ENCODE measurements at places on chromosomes 1 and 21.

- DNase-seq, result peak; percentile 84
Observed at GRCh38 chr1:7409278-7409677, 361.8 kb upstream of the VAMP3 start.

DNA sequence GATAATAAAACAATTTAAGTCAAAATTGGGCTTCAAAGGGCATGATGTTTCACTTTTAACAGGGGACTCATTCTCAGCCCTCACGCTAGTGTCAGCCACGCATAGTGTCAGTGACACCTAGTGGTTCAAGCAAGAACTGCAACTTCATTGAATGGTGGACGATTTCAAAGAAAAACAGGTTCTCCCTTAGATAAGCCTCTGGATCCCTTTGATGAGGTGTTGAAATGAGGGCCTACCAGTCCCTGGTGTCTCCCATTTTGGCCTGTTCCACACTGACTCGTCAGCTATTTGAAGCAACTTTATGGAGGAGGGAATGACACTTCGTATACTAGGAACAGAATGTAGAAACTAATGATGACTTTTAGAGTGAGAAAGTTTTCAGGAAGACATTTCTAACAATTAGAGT is 56.2 kb downstream of the FCRL5 start:
- no peak for DNase-seq

GRCh38 chr21:41318218-41318617 is 1.6 kb downstream of the FAM3B start:
- DNase-seq, result no peak

GRCh38 chr1:181089017-181089675 is 646 bp downstream of the IER5 start:
- DNase-seq, result no peak

- DNase-seq, result no peak
Observed at GRCh38 chr1:214324896-214325800, 44.2 kb downstream of the SMYD2 start.

DNA sequence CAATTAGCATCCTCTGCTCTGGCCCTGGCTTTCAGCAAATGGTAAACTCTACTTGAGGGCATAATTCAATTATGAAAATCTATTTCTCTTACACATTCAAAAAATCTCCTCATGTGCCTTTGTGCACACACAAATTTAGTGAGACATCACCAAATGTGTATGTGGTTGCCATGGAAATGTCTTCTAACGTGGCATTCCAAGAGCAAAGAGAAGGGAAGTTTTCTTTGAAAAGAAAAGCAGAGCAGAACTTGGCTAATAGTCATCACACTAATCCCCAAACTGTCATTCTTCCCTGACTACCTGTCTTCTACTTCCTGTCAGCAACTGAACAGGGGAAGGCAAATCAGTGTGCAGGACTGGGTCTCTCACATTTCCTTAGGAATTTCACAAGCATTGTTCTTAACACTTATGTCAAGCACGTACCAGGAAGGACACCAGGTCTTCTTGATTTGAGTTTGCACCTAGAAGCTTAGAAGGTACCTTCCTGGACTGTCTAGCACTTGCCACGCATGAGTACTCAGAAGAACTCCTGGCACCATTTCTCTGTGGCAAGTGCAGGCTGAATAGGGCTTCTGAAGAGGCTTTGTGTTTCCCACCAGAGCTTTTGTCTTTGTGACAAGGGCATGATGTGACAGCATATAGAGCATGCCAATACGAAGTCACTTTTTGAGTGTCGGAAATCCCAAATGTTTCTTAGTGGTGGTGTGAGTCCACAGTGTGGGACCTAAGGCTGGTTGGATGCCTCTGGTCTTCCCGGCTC is 32.3 kb downstream of the MAN1C1 start:
- peak; percentile 67 for DNase-seq

DNA sequence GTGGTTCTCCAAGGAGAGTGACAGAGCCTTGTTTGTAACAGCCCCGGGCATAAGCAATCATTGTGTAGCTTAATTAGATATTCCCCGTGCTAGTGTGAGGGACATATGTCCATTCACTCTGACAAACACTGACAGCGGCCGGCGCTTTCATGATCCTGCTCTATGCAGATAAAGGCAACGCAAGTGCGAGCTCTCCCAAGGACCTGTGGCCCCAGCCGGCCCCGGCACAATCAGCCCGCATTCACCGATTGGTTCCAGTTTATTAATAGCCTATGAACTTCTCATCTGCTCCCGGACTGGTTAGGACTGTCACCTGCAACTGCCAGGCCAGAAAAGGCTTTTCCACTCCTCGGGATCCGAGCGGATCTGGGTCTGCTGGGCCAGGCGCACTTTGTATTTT is 18.0 kb upstream of the OLIG1 start:
- no peak for DNase-seq

DNA sequence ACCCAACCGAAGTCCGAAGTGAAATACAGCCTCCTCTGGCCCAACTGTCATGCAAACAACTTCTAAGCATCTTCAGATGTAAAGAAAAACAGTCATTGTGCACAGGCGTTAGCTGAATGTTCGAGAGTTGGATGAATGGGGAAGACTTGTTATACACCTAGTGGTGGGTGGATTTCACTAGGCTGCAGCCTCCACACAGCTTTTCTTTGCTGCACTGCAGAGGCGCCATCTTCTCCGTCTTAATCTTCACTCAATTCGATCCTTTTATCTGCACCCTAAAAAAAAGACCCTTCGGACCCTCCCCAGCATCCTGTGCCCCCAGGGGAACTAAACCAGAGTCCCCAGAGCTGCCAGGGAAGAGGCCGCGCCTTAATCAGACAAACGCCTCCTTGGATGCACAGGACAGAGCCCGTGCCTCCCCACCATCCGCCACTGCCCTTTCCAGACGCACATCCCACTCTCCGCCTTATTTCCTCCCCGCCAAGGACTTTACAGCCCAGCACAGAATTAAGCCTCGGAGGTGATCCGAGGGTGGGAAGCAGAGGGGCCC is 1.4 kb downstream of the APP start:
- no peak for DNase-seq

- DNase-seq, result no peak
Observed at GRCh38 chr1:163107655-163108054, 38.5 kb downstream of the RGS4 start.

DNA sequence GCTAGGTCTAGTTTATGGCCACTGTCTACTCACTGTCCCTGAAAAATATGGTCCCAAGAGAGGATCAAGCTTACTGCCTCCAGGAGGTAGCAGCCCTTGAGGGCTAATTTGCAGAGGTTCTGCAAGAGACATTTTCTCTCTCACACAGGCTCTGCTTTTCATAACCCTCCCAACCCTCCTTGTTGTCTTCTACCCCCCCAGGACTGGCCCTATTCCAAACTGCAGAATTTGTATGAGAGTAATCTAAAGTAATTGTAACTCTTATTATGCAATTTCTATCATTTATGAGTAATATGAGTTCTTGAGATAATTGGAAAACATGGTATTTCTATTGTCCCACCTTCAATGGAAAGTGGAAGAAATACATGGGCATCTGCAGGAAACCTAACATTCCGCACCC is 70.4 kb upstream of the CD55 start:
- DNase-seq, result no peak

DNA sequence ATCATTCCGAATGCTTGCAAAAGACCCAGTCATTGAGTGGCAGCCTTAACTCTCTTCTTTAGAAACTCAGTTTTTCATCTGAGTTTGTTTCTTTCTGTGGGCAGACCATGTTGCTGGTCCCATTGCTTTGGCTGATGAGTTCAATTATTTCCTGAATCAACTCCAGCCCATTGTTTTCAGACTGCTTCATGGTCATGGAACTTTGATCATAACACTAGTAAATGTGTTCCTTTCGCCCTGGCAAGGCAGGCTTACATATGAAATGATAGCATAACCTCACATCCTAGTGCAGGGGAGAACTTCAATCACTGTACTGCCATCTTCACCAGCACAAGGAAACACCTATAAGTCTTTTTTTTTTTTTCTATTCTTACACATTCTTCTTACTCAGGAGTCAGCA is 50.0 kb upstream of the DUSP10 start:
- no peak for DNase-seq

DNA sequence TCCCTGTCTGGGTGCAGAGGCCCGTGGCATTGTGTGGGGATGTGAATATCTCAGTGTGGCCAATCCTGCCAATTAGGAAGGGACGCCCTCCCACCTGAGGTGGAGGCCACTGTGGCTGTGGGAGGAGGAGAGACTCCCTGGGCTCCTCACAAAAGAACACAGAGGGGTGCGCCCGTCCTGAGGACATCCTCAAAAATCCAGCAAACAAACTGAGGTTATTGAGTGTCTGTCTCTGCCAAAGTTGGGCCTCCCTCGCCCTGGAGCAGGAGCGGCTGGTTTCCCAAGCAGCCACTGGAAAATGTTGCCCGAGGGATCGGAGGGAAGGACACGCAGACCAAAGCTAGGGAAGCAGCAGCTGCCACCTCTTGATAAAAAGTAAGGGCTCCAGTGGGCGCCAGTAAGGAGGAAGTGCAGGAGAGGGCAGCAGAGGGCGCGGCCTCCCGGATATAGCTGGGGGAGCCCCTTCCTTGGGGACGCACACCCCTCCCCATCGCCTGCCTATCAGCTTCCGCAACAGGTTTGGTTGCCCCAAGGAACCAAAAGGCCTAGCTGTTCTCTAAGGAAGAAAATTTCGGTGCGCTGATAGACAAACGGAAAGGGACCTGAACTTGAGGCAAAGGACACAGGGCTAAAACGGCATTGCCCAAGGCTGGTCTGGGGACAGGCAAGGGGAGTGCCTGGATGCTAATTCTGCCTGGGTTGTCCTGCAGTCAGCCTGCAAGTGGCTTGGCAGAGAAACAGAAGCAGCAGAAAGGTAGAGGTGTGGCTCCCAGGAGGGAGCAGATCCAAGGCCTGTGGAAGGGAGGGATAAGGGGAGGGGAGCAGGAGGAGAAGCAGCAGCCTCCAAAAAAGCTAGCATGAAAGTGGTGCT is 1.7 kb upstream of the GRIK3 start:
- DNase-seq, result no peak

DNA sequence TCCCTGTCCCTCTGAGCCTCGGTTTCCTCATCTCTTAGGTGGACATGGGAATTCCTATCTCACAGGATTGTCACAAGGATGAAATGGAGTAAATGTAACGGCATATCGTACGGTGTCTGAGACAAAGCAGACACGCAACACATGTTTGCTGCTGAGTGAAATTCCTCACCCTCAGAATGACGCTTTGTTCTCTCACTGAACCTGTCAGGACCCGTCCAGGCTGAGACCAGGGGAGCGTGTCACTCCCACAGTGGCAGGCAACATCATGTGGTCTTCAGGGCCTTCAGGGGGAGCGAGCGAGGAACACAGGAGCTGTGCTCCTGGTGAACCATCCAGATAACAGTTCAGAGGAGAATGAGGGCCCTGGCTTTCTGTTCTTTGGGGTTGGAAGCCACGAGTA is 74.2 kb downstream of the TOMM20 start:
- DNase-seq, result no peak

- DNase-seq, result no peak
Observed at GRCh38 chr1:37656026-37656425, 21.3 kb upstream of the RSPO1 start.

DNA sequence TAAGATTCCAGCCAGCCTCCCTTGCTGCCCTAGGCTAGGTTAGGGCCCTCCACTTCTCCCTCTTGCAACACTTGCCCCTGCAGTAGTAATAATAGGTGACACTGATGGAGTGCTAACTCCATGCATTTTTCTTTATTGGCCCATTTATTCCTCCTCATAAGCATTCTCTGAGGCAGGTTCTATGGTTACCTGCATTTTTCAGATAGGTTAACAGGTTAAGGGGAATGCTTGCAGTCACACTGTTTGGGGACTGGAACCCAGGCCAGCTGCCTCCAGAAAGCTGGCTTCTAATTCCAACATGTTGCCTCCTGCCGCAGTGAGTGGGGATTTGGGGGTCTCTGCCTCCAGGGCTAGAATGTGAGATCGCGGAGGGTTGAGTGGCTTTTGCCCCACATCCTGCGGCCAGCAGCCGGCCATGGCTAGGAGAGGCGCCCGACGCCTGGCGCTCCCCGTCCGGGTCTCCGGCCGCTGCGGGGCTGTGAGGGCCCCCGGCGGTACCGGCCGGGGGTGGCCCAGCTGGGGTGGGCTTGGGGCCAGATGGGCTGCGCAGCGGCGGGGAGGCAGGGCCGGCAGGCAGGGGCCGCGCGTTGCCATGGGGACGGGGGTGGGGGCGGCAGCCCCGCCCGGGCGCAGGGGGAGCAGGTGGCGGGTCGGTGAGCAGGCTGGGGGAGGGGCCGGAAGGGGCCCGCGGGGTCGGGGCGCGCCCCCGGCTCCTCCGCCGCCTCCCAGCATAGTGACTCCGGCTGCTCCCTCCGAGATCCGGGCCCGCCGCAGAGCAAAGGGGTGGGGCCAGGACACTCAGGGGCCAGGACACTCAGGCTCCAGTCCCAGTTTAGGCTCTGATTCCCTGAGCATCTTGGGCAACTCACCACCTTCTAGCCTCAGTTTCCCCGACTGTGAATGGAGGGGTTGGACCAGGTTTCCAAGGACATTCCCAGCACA is 68.4 kb upstream of the SSBP3 start:
- no peak for DNase-seq

DNA sequence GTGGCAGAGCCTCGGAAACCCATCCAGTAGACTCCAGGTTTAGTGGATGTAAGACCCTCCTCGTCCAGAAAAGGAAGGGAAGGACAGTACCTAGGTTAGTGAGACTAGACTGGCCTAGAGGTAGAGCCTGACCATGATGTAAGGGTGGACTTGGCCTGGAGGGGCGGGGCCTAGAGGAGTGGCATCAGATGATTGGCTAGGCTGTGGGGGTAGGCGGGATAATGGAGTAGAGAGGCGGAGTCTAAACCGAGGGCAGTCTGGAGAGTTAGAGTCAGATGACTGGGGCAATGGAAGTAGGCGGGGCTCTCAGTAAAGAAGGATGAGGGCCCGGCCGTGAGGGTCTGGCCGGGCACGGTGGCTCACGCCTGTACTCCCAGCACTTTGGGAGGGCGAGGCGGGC is 70.1 kb downstream of the EPHB2 start:
- no peak for DNase-seq

All from vagina (tissue), 2 donors.